ENCODE measurements at places on chromosomes 12 and 14.

DNA sequence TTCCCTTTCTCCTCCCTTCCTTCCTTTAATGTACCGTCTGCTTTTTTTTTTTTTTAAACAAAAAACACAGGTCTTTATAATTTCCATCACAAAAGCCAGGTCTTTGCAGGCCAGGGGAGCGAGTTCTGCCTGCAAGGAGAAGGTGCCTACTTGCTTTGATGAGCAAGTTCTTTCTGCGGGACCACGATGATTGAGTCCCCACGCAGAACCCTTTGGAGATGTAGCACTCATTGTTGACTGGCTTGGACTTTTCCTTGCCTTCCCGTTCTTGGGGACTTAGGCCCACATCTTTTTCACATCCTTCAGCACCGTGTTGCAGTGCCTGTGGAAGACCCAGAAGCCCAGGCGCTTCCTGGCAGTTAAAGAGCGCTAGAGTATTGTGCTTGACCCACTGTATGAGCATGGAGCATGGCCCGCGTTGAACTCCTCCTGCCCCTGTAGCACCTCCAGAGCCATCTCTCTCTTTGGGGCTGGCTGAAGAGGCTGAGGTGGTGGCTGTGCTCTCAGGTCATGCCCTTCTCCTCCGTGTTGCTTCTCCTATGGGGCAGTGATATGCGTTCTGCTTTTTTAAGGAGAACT lies 177.6 kb downstream of the EXOC5 start:
- DNase-seq: no peak

- DNase-seq: no peak
Observed at GRCh38 chr14:64244279-64244678, 49.9 kb downstream of the ESR2 start.

DNA sequence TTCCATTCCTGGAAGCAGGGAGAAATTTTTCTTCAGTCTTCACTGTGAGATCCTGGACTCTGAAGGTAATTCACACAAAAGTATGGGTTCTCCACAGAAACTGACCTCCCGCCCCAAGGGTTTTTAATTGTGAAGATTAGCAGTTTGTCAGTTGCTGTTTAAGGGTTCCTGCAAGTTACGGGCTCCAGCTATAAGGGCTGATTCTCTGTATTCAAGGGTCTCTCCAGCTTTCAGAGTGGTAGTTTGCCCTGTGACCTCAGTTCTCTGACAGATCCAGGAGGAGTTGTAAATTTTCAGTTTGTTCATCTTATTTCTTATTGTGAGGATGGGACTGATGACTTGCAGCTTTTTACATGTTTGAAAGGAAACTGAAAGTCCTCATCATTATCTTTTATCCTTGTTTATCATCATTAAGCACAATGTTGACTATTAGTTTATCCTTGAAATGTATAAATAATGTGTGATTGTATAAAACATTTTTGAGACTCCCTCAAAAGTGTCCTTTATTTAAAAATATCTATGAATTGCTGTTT lies 110.9 kb downstream of the SCAF11 start:
- DNase-seq: no peak

GRCh38 chr12:2884810-2885209 lies 5.9 kb upstream of the TULP3 start:
- no peak for DNase-seq

- no peak for DNase-seq
Observed at GRCh38 chr14:97010491-97011160, 213.4 kb downstream of the VRK1 start.
